ENCODE measurements at places on chromosomes 13 and 19. TPM values are rescaled to one million over a fixed set of nuclear protein-coding genes. Genes with fewer than 3 reads are reported as not detected.

GRCh38 chr19:4620675-4621074 is 18.6 kb upstream of the TNFAIP8L1 start:
- peaks cover 33% of the 10 kb centered on the region for H3K27me3 ChIP-seq
- no peaks in the 10 kb centered on the region for H3K36me3 ChIP-seq
- no peaks in the 10 kb centered on the region for H3K4me1 ChIP-seq
- DNase-seq, result no peak
- H3K27ac ChIP-seq, result no peak overlapping the region

GRCh38 chr13:31957772-31958171 is 73.8 kb upstream of the FRY start:
- DNase-seq, result no peak
- H3K4me1 ChIP-seq, result no peaks in the 10 kb centered on the region
- peaks cover 3% of the 10 kb centered on the region for H3K36me3 ChIP-seq
- no peak overlapping the region for H3K27ac ChIP-seq
- H3K4me3 ChIP-seq, result no peak overlapping the region
- H3K27me3 ChIP-seq, result no peaks in the 10 kb centered on the region

DNA sequence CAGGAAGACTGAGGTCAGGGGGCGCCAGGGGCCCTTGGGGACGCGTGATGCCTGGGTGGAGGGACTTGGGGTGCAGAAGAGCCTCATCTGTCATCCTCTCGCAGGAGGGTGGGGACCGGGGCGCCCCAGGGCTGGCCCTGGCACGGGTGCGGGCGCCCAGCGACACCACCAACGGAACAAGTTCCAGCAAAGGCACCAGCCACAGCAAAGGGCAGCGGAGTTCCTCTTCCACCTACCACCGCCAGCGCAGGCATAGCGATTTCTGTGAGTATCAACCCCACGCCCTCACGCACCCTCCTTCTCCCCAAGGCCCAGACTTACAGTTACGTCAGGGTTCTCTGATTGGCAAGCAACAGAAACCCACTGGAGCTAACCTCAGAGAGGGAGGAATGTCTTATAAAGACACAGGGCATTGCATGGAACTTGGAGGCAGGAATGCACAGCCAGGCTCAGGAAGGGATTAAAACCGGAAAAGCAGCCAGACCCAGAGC is 29.4 kb downstream of the MARK4 start:
- H3K4me1 ChIP-seq, result no peaks in the 10 kb centered on the region
- no peaks in the 10 kb centered on the region for H3K27me3 ChIP-seq
- H3K27ac ChIP-seq, result no peak overlapping the region
- DNase-seq, result no peak

- no peaks in the 10 kb centered on the region for H3K36me3 ChIP-seq
- no peak overlapping the region for H3K4me3 ChIP-seq
- no peak for DNase-seq
- peaks cover 25% of the 10 kb centered on the region for H3K4me1 ChIP-seq
- no peaks in the 10 kb centered on the region for H3K27me3 ChIP-seq
Measured at GRCh38 chr19:2523630-2524311, 47.8 kb downstream of the GADD45B start.

DNA sequence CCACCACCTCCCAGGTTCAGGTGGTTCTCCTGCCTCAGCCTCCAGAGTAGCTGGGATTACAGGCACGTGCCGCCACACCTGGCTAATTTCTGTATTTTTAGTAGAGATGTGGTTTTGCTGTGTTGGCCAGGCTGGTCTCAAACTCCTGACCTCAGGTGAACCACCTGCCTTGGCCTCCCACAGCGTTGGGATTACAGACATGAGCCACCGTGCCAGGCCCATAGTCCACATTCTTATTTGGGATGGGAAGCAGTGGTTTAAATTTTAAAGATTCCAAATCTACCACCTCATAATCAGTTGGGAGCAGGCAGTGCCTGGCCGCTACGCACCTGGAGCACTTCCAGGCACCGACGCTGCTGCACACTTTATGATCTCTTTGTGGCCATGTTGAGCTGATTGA is 160.6 kb upstream of the SOX1 start:
- no peaks in the 10 kb centered on the region for H3K27me3 ChIP-seq
- H3K4me3 ChIP-seq, result no peak overlapping the region
- H3K27ac ChIP-seq, result no peak overlapping the region
- no peak for DNase-seq
- H3K36me3 ChIP-seq, result no peaks in the 10 kb centered on the region

- DNase-seq, result no peak
- H3K36me3 ChIP-seq, result peaks cover 6% of the 10 kb centered on the region
- no peak overlapping the region for H3K4me3 ChIP-seq
- H3K4me1 ChIP-seq, result no peaks in the 10 kb centered on the region
- H3K27ac ChIP-seq, result no peak overlapping the region
Measured at GRCh38 chr13:19713186-19713965, 69.4 kb downstream of the PSPC1 start.

GRCh38 chr13:98451676-98452470 is 125.0 kb downstream of the STK24 start:
- no peaks in the 10 kb centered on the region for H3K27me3 ChIP-seq
- peaks cover 49% of the 10 kb centered on the region for H3K36me3 ChIP-seq
- no peak overlapping the region for H3K4me3 ChIP-seq
- DNase-seq, result no peak
- peaks cover 45% of the 10 kb centered on the region for H3K4me1 ChIP-seq

Gene CGB2
- not detected for total RNA-seq

DNA sequence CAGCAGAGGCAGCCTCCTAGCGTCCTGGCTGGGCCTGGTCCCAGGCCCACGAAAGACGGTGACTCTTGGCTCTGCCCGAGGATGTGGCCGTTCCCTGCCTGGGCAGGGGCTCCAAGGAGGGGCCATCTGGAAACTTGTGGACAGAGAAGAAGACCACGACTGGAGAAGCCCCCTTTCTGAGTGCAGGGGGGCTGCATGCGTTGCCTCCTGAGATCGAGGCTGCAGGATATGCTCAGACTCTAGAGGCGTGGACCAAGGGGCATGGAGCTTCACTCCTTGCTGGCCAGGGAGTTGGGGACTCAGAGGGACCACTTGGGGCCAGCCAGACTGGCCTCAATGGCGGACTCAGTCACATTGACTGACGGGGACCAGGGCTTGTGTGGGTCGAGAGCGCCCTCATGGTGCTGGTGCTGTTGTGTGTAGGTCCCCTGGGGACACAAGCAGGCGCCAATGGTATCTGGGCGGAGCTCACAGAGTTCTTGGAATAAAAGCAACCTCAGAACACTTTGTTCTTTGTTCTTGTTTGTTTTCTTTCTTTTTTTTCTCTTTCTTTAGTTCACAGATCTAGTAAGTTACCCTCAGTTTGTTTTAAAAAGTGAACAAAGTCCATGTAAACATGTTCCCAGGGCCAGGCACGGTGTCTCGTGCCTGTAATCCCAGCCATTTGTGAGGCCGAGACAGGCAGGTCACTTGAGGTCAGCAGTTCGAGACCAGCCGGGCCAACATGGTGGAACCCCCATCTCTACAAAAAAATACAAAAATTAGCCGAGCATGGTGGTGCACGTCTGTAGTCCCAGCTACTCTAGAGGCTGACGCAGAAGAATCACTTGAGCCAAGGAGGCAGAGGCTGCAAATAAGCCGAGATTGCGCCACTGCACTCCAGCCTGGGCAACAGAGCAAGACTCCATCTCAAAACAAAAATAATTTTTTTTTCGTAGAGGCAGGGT is 10.2 kb downstream of the ANGPTL4 start:
- H3K27ac ChIP-seq, result peak overlapping the region; percentile 83
- H3K36me3 ChIP-seq, result peaks cover 37% of the 10 kb centered on the region
- peaks cover 30% of the 10 kb centered on the region for H3K4me1 ChIP-seq
- H3K27me3 ChIP-seq, result no peaks in the 10 kb centered on the region
- no peak overlapping the region for H3K4me3 ChIP-seq

- no peak overlapping the region for H3K27ac ChIP-seq
- no peak overlapping the region for H3K4me3 ChIP-seq
- H3K27me3 ChIP-seq, result no peaks in the 10 kb centered on the region
- no peaks in the 10 kb centered on the region for H3K4me1 ChIP-seq
- H3K36me3 ChIP-seq, result no peaks in the 10 kb centered on the region
Measured at GRCh38 chr13:98066636-98067035, 76.3 kb upstream of the FARP1 start.

Gene LRG1
- 6.8 TPM for total RNA-seq

- H3K4me3 ChIP-seq, result no peak overlapping the region
- DNase-seq, result no peak
- no peak overlapping the region for H3K27ac ChIP-seq
- no peaks in the 10 kb centered on the region for H3K4me1 ChIP-seq
Measured at GRCh38 chr13:91664039-91664438, 265.6 kb downstream of the GPC5 start.

Gene LRRC25
- 0.59 TPM for total RNA-seq

- H3K4me1 ChIP-seq, result no peaks in the 10 kb centered on the region
- no peak overlapping the region for H3K4me3 ChIP-seq
- DNase-seq, result no peak
- H3K27me3 ChIP-seq, result no peaks in the 10 kb centered on the region
Measured at GRCh38 chr13:45681113-45681512, 21.0 kb upstream of the CBY2 start.

DNA sequence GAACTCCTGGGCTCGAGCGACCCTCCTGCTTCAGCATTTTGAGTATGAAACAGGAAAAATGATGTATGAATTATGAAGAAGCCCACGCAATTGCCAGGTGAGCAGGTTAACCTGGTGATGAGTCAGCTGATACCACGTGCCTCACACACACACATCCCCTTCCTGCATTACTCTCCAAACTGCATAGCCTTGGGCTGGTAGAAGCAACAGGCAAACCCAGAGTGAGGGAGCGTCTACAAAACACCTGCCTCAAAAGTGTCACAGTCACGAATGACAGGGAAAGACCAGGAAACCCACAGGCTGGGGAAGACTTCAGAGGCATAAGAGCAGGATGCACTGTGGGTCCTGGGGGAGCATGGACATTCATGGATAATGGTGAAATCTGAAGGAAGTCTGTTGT is 192.8 kb upstream of the IRS2 start:
- DNase-seq, result no peak
- no peak overlapping the region for H3K4me3 ChIP-seq
- H3K27ac ChIP-seq, result no peak overlapping the region
- no peaks in the 10 kb centered on the region for H3K27me3 ChIP-seq

DNA sequence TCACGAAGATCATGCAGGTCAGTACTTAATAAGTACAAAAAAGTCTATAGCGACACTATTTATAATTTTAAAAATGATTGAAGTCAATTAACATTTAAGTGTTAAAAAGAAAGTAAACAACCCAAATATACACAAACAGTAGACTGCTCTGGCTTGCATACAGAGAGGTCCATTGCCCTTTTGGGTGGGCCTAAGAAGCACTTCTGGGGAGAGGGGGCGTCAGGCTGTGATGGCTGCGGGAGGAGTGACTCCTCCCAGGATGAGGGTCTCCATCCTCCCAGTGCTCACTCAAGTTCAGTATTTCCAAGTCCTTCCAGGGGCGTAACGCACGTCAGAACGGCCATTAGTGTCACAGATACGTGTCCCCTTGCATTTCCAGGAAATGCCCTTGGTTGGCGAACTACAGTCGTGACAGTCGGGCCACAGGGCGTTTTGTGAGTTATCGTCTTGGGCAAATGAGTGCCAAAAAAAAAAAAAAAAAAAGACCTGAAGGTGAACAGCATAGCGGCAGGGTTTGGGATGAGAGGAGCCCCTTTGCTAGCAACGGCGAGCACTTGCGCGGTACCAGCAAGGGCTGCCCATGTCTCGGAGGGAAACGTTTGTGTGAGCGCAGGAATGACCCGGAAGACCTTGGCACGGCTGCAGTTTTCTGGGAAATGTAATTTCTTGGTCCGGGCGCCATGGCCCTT is at the start of gene SCGB2B2:
Gene SCGB2B2 (minus strand): TSS at position 463 of the 689 bp plus-strand sequence. CDS start 82,596 bp downstream, outside the sequence.
- peaks cover 34% of the 10 kb centered on the region for H3K36me3 ChIP-seq
- H3K27me3 ChIP-seq, result no peaks in the 10 kb centered on the region
- peak; percentile 91 for DNase-seq

DNA sequence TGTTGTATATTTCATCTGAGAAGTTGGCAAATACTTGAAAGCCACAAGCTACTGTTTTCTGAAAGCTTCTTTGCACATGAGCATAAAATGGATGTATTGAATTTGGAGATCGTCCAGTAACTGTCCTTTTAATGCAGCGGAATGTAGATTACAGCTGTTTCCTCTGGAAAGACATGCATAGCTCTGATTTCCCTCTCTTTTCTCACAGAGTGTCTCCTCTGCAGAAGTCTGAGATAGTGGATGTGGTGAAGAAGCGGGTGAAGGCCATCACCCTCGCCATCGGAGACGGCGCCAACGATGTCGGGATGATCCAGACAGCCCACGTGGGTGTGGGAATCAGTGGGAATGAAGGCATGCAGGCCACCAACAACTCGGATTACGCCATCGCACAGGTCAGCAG is 283.0 kb downstream of the SHISA2 start:
- no peaks in the 10 kb centered on the region for H3K36me3 ChIP-seq
- no peaks in the 10 kb centered on the region for H3K27me3 ChIP-seq
- H3K4me1 ChIP-seq, result no peaks in the 10 kb centered on the region

GRCh38 chr13:53237696-53238095 is 209.1 kb downstream of the OLFM4 start:
- no peak overlapping the region for H3K27ac ChIP-seq
- H3K4me3 ChIP-seq, result no peak overlapping the region
- no peak for DNase-seq
- H3K4me1 ChIP-seq, result no peaks in the 10 kb centered on the region
- peaks cover 9% of the 10 kb centered on the region for H3K27me3 ChIP-seq
- no peaks in the 10 kb centered on the region for H3K36me3 ChIP-seq

DNA sequence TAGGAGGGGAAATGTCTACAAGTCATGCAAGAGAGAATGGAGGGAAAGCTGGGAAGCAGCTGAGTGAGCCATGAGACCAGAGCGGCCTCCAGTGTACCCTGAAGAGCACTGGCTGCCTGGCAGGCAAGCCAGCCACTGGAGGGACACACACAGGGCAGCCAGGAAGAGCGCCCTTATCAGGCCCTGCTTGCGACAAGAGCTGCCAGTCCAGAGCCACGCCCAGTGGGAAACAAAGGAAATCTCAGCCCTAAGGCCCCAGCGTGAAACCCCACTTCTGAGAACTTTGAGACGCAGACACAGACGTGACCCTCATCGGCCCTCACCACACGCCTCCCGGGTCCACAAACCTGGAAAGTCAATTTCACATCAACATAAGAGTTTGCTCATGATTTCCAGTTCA is 105.0 kb downstream of the STK24 start:
- no peak overlapping the region for H3K27ac ChIP-seq
- no peaks in the 10 kb centered on the region for H3K27me3 ChIP-seq
- H3K4me3 ChIP-seq, result no peak overlapping the region
- peak; percentile 40 for DNase-seq

Data from suprapubic skin (tissue), 4 donors.